ENCODE measurements at places on chromosomes 1 and 21.

GRCh38 chr21:41972511-41973205 is 18.8 kb upstream of the C2CD2 start:
- no peak for DNase-seq

GRCh38 chr1:221040691-221041285 is 161.5 kb downstream of the HLX start:
- DNase-seq: no peak

GRCh38 chr1:165053351-165053750 is 303.2 kb downstream of the LMX1A start:
- DNase-seq: no peak

- no peak for DNase-seq
These were observed 79.1 kb downstream of the GABPA start for GRCh38 chr21:25813917-25814316.

GRCh38 chr21:14092834-14093560 is 117.8 kb downstream of the LIPI start:
- no peak for DNase-seq

GRCh38 chr1:242691610-242691945 is 167.1 kb upstream of the PLD5 start:
- DNase-seq: no peak

DNA sequence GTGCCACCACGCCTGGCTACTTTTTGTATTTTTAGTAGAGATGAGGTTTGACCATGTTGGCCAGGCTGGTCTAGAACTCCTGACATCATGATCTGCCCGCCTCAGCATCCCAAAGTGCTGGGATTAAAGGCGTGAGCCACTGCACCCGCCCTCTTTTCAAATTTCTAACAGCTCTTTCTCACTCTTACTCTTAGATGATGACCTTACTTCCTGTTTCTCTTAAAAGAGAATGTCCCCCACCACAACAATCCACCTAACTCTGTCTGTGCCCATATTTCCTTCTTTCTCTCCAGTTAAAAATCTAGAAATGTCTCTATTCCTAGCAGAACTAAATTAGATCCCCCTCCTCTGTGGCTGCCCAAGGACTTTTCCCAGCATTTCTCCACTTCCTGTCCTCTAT is 46.6 kb upstream of the RGS2 start:
- DNase-seq: no peak

DNA sequence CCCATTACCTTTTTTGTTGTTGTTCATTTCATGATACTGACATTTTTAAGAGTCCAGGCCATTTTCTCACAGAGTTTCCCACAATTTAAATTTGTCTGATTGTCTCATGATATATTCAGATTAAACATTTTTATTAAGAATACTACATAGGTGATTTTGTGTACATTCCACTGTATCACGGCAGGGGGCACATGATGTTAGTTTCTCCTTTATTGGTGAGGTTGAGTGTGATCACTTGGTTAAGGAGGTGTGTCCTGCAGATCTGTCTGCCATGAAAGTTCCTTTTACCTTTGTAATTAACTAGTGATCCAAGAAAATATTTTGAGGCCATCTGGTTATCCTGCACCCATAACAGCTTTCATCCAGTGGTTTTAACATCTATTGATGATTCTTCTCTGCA is 11.8 kb downstream of the RTCA start:
- no peak for DNase-seq

- no peak for DNase-seq
These were observed 236.9 kb downstream of the SIPA1L2 start for GRCh38 chr1:232393010-232393409.
